ENCODE measurements at places on chromosomes 5 and 9.
A peak's percentile ranks its signal among the peaks of the same experiment; 100 is the strongest.

DNA sequence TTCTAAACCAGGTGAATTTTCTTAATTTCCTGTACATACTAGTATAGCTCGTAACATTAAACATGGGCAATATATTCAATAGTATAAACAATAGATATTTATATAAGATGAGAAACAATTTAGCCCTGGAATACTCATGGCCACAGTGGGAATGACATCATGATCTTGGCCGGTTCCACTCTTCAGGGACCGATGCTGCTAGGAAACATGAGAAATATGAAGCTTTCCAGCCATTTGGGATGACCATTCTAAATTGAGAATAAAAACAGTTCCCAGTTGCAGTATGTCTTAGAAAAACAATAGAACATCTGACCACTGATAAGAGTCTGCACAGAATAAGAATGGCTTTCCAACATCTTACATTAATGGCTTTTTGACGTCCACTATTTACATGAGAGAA is 33.3 kb upstream of the SLCO6A1 start:
- DNase-seq: no peak

DNA sequence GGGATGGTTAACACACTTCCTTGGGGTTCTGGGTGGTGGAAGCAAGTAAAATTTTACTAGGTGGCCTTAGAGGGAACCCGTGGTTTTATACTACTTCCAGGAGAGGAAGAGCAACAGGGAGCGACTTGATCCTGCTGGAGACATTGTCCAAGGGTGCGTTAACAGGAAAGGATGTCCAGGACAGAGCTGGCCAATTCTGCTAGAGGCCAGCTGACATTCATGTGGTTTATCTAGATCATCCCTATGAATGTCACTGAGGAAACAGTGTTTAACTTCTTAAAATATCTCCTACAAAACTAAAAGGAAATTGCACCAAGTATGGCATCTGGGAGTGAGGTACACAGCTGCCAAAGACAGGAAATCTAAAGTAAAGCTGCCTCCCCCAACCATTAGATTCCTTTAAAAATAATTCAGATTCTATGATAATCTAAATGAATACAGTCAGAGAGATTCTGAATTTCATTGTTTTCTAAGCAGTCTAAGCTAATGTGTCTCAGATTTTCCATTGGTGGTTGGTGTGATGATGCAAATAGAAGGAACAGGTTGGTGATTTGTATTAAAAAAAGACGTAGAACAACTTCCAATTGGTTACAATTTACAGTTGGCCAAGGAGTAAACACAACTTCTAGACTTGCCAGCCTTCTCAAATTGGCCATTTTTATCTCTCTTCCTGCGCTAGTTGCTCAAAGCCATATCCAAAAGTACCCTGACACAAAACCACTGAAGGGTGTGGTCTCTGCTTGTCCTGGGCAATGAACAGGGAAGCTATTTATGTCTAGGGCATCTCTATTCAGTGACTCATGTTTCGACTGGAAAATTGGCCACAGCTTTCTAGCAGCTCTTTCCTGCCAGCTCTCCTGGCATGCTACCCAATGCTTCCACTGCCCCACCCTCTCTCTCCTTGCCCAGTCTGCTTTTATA is 574.7 kb upstream of the MEF2C start:
- DNase-seq: no peak

GRCh38 chr5:5364932-5365331 is 57.5 kb upstream of the ICE1 start:
- no peak for DNase-seq

DNA sequence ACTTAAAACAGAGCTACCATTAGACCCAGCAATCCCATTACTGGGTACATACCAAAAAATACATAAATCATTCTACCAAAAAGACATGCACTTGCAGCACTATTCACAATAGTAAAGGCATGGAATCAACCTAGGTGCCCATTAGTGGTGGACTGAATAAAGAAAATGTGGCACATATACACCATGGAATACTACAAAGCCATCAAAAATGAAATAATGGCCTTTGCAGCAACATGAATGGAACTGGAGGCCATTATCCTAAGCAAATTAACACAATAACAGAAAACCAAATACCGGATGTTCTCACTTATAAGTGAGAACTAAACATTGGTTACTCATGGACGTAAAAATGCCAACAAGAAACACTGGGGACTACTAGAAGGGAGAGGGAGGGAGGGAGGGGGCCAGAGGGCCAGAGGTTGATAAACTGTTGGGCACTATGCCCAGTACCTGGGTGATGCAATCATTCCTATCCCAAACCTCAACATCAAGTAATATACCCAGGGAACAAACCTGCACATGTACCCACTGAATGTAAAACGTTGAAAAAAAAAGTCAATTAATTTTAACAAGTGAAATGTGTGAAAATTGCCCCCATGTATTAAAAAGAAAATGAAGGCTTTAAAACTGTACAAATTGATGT is 24.5 kb upstream of the GPR150 start:
- no peak for DNase-seq

DNA sequence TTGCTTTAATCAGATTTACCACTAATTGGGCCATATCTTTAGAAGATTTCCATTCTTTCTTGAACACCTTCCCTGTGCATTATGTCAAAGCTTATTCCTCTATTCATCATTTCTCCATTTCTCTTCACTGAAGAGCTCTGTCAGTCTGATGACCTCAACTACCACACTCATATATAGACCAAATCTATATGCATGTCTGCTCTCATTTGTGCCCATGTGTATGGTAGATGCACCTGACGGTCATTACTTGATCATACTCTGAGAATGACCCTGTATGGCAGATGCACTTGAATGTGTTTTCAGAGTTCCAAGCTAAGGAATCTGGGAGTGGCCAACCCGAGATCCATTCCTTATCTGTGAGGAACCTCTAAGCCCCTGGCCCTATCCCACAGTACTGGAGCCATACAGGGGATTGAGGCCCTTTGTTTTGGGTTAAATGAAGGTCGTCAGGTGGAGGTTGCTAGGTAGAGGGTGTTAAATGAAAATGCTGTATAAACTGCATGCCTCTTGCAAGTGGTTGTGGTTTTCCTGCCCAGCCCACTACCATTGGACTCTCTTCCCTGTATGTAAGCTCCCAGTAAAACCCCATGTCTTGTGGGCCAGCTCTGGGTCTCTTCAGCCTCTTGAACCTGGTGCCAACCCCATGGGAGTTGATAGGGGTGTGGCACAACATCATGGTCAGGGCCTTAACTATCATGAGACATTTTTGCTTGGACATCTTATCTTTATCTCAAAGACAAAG is 229.5 kb downstream of the KIAA0825 start:
- DNase-seq: no peak

- peak; percentile 65 for DNase-seq
Measured at GRCh38 chr5:32760091-32760509, 49.0 kb downstream of the NPR3 start.

GRCh38 chr9:84701801-84702200 is 32.3 kb downstream of the NTRK2 start:
- DNase-seq: peak; percentile 37

DNA sequence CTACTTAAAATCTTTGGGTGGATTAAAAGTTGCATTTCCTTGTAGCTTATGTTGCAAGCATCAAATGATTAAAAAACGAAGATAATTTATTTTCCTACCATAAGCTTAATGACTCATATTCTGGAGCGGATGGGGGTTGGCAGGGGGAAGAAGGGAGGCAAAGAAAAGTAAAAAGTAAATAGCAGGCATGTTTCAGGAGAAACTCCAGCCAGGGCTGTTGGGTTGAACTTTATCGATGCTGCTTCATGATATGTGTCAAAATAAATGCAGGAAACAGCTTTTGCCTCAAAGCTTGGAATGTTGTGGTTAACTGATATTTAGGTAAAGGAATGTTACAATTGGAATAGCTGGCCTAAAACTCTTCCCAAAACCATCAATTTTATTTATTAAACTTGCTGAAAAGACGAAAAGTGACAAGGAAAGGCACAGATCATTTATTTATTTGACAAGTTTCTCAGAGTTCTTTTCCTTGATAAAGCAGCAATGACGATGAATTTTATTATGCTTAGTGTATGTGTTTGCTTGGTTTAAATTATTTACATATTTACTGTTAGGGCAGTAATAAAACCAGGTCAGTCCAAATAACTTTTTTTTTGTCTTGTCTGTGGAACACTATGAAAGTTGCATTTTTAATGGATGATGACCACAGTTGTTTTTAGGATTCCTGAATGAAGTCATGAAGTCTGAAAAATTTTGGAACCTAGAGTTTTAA is 177.9 kb downstream of the PCSK1 start:
- DNase-seq: no peak

DNA sequence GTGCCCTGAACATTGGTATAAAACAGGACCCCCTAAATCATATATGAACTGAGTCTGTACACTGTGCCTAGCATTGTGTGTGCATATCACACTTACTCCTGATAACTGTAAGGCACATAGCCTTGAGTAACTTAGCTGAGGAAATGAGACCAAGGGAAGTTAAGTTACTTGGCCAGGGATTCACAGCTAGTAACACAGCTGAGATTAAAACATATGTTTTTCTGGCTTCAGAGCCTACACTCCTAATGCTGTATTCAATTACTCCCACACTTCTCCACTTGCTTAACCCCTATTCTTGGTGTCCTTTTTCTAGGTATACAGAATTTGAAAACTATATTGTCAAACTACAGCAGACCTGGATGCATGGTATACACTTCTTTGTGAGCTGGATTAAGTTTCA is 12.8 kb downstream of the GHR start:
- DNase-seq: no peak

GRCh38 chr5:61806491-61807020 is 474.5 kb downstream of the ZSWIM6 start:
- no peak for DNase-seq

All from MM.1S (cell line).